ENCODE measurements at places on chromosomes 5 and 9. TPM values are rescaled to one million over a fixed set of nuclear protein-coding genes. Genes with fewer than 3 reads are reported as not detected.

- peaks cover 14% of the 10 kb centered on the region for H3K36me3 ChIP-seq
- no peak overlapping the region for H3K27ac ChIP-seq
- no peak overlapping the region for H3K4me3 ChIP-seq
- no peaks in the 10 kb centered on the region for H3K27me3 ChIP-seq
- H3K4me1 ChIP-seq = no peaks in the 10 kb centered on the region
- no peak for DNase-seq
Measured at GRCh38 chr5:173114536-173114935, 29.8 kb upstream of the BNIP1 start.

FANCC gene
- total RNA-seq = 11.4 TPM

GRCh38 chr5:143002459-143003327 lies 232.5 kb downstream of the ARHGAP26 start:
- H3K27ac ChIP-seq = peak overlapping the region; percentile 4
- H3K4me1 ChIP-seq = no peaks in the 10 kb centered on the region
- DNase-seq = no peak

DMAC1 gene
- 12.9 TPM for total RNA-seq

- DNase-seq = no peak
- no peaks in the 10 kb centered on the region for H3K4me1 ChIP-seq
- no peak overlapping the region for H3K27ac ChIP-seq
- no peaks in the 10 kb centered on the region for H3K27me3 ChIP-seq
Measured at GRCh38 chr5:74206579-74207550, 433.7 kb downstream of the ENC1 start.

GRCh38 chr9:4346131-4346530 lies 46.3 kb upstream of the GLIS3 start:
- no peaks in the 10 kb centered on the region for H3K4me1 ChIP-seq
- no peaks in the 10 kb centered on the region for H3K27me3 ChIP-seq
- DNase-seq = no peak
- H3K27ac ChIP-seq = no peak overlapping the region
- no peak overlapping the region for H3K4me3 ChIP-seq

NIPAL4 gene
- total RNA-seq = 0.29 TPM

DNA sequence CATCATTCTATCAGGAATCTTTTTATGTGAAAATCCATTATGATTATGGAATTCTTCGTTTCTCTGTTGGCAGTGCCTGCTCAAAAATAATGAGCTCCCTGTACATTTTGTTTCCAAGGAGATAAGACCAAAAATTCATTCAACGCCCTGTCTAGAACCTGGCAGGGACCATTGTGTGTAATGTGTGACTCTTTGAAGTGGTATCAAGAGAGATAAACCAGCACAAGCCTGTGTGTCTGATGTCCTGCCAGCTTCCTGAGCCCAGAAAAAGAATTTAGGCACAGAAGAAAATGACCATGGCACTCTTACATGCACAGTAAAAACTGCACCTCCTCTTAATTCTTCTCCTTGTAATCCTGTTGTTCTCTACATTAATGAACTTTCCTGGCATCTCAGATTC lies 177.4 kb downstream of the SAXO1 start:
- no peaks in the 10 kb centered on the region for H3K4me1 ChIP-seq
- H3K36me3 ChIP-seq = no peaks in the 10 kb centered on the region
- DNase-seq = no peak
- no peak overlapping the region for H3K27ac ChIP-seq
- no peaks in the 10 kb centered on the region for H3K27me3 ChIP-seq

GRCh38 chr5:153429761-153430380 lies 60.6 kb upstream of the GRIA1 start:
- no peak overlapping the region for H3K4me3 ChIP-seq
- no peaks in the 10 kb centered on the region for H3K4me1 ChIP-seq
- no peaks in the 10 kb centered on the region for H3K27me3 ChIP-seq
- no peaks in the 10 kb centered on the region for H3K36me3 ChIP-seq

NOXA1 gene
- 13.8 TPM for total RNA-seq

GRCh38 chr9:124427281-124427680 lies 12.0 kb upstream of the PSMB7 start:
- no peaks in the 10 kb centered on the region for H3K36me3 ChIP-seq
- no peak overlapping the region for H3K27ac ChIP-seq
- DNase-seq = no peak
- H3K4me3 ChIP-seq = no peak overlapping the region
- no peaks in the 10 kb centered on the region for H3K27me3 ChIP-seq
- H3K4me1 ChIP-seq = no peaks in the 10 kb centered on the region

SCGB3A2 gene
- total RNA-seq = not detected

GRCh38 chr5:54829102-54829501 lies 156.3 kb downstream of the ESM1 start:
- no peaks in the 10 kb centered on the region for H3K27me3 ChIP-seq
- H3K4me1 ChIP-seq = no peaks in the 10 kb centered on the region
- H3K4me3 ChIP-seq = no peak overlapping the region
- H3K36me3 ChIP-seq = no peaks in the 10 kb centered on the region

DNA sequence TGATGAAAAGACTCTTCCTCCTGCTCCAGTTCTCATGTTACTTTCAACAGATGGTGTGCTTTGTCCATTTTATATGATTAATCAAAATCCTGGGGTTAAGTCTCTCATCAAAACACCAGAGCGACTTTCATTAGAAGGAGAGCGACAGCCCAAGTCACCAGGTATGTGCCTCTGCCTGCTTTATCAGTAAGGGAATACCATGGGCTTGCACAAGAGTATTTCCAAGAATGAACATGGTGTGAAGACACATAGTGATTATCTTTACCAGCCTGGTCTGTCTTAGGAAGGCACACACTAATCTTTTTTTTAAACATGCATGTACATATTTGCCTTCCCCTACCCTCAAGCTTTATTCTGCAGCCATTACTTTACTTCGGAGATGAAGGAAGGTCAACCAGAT lies 15.2 kb downstream of the NUP214 start:
- H3K4me1 ChIP-seq = no peaks in the 10 kb centered on the region
- H3K4me3 ChIP-seq = no peak overlapping the region
- no peak overlapping the region for H3K27ac ChIP-seq

DNA sequence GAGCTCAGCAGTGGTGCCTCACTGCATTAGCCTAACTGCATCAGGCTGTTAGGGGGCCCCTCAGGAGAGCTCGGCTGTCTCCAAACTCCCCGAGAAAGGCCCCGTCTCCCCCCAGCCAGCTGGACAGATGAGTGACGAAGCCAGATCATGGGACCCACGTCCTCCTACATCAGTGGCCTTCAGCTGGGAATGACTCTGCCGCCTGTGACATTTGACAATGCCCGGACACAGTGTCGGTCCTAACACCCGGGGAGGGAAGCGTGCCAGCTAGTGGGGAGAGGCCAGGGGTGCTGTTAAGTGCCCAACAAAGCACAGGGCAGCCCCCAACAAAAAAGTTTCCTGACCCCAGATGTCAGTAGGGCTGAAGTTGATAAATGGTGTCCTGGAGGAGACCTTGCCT lies 375.2 kb upstream of the IRX2 start:
- no peaks in the 10 kb centered on the region for H3K27me3 ChIP-seq
- H3K4me1 ChIP-seq = no peaks in the 10 kb centered on the region

- no peaks in the 10 kb centered on the region for H3K27me3 ChIP-seq
- H3K27ac ChIP-seq = no peak overlapping the region
- no peak overlapping the region for H3K4me3 ChIP-seq
- DNase-seq = no peak
- no peaks in the 10 kb centered on the region for H3K36me3 ChIP-seq
Measured at GRCh38 chr9:115313545-115313944, 195.6 kb upstream of the TNC start.

- no peaks in the 10 kb centered on the region for H3K27me3 ChIP-seq
- no peaks in the 10 kb centered on the region for H3K36me3 ChIP-seq
- H3K4me3 ChIP-seq = peak overlapping the region; percentile 69
- peak; percentile 32 for DNase-seq
- H3K27ac ChIP-seq = peak overlapping the region; percentile 99
Measured at GRCh38 chr5:32312197-32312594, 543 bp downstream of the MTMR12 start.

- H3K27me3 ChIP-seq = no peaks in the 10 kb centered on the region
- no peak overlapping the region for H3K4me3 ChIP-seq
- DNase-seq = no peak
- no peaks in the 10 kb centered on the region for H3K4me1 ChIP-seq
Measured at GRCh38 chr5:139426203-139426885, 13.0 kb downstream of the DNAJC18 start.

- DNase-seq = no peak
- H3K27ac ChIP-seq = no peak overlapping the region
- H3K4me1 ChIP-seq = peaks cover 4% of the 10 kb centered on the region
- no peaks in the 10 kb centered on the region for H3K27me3 ChIP-seq
Measured at GRCh38 chr5:128202320-128202719, 118.8 kb downstream of the SLC12A2 start.

DNA sequence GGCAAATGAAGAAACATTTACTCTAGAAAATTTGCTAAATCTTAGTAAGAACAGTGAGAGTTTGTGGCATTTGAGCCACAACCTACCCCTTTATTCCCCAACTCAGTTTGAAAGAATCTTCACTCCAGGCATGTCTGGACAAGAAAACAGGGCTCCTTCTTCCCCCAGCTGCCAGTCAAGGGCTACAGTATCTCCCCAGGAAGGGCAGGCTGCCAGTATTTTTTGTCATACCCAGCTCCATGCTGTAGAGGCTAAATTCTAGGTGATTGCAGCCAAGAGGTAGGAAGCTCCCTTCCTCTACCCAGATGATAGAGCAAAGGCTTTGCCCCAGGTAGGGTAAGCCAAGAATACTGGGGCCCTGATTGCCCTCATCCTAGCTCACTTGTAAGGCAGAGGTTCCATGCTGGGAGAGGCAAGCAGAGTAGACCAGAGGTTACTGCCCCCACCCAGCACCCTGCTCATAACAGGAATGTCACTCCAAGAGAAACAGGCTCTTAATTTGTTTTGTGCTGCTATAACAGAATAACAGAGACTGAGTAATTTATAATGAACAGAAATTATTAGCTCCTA lies 20.0 kb upstream of the GRPEL2 start:
- H3K4me3 ChIP-seq = no peak overlapping the region
- peaks cover 7% of the 10 kb centered on the region for H3K4me1 ChIP-seq
- H3K27ac ChIP-seq = no peak overlapping the region
- H3K36me3 ChIP-seq = no peaks in the 10 kb centered on the region
- no peak for DNase-seq
- no peaks in the 10 kb centered on the region for H3K27me3 ChIP-seq

- H3K4me3 ChIP-seq = no peak overlapping the region
- H3K36me3 ChIP-seq = no peaks in the 10 kb centered on the region
- H3K27me3 ChIP-seq = no peaks in the 10 kb centered on the region
- H3K27ac ChIP-seq = no peak overlapping the region
- no peaks in the 10 kb centered on the region for H3K4me1 ChIP-seq
Measured at GRCh38 chr5:168822248-168822744, 243.1 kb upstream of the PANK3 start.

AK3 gene
- 84.6 TPM for total RNA-seq

OCLN gene
- 35.7 TPM for total RNA-seq

DNA sequence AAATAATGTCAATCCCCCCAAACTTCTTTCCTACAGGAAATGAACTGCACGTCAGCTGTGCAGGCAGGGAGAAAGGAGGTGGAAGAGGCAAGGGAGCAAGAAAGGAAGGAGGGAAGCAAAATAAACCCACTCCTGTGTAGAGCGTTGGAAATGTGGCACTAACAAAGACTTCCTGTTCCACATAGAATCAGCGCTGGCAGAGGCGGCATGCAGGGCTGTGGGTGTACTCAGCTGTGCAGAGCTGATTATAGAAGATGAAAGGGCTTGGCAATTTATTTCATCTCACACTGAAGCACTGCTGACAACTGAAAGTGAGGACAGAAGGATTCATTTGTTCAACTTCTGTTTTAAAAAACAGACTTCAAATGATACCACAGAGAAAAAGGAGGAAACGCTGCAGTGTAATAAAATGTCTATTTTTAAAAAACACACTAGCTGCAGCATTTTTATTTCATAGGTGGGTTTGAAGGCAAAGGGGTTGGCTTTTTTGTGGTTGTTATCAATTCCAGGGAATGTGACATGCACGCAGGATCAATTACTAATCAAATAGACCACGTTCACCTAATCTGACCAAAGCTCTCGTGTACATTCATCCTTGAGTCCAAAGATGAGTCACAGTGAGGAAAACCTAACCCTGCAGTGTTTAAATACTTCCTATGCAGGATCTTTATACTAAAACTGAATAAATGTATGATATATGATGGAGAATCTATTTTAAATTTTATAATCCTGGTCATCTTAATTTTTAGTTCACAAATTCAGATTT lies 583.5 kb downstream of the ZNF608 start:
- H3K4me1 ChIP-seq = no peaks in the 10 kb centered on the region
- no peaks in the 10 kb centered on the region for H3K36me3 ChIP-seq
- H3K27me3 ChIP-seq = no peaks in the 10 kb centered on the region
- DNase-seq = no peak
- H3K27ac ChIP-seq = no peak overlapping the region

- no peak overlapping the region for H3K4me3 ChIP-seq
- H3K27me3 ChIP-seq = no peaks in the 10 kb centered on the region
- DNase-seq = no peak
- H3K27ac ChIP-seq = no peak overlapping the region
- H3K4me1 ChIP-seq = no peaks in the 10 kb centered on the region
Measured at GRCh38 chr9:32533336-32533735, 7.3 kb upstream of the RIGI start.

DNA sequence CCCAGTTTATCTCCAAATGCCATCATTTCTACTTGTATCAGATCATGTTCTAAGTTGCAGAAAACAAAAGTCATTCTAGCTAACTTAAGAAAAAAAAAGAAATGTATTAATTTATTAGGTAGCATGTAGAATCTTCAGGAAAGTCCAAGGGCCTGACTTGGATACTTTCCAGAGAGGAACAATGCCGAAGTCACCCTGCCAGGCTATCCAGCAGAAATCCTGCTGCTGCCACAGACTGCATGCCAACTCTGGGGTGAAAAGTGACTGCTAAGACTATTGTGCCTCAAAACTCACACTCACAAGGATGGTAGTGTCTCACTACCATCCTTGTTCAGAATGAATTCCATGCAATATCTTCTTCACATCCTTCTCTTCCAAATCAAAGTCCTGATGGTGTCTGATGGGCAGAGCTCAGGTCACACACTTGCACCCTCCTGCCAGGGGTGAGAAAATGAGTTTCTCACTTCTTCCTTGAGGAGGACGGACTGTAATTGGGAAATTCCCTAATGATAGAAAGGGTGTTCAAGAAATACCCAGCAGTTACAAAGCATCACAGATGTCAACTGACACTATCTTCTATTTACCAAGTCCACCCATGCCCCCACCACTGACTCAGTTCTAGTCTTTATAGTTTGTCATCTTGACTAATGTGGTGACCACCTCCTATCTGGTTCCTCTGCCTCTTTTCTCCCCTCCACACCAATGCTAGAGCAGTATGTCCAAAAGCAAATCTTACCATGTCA lies 279.4 kb downstream of the CWC27 start:
- H3K27ac ChIP-seq = no peak overlapping the region
- DNase-seq = no peak
- H3K4me1 ChIP-seq = no peaks in the 10 kb centered on the region
- H3K4me3 ChIP-seq = no peak overlapping the region
- H3K27me3 ChIP-seq = no peaks in the 10 kb centered on the region

GRCh38 chr9:3948826-3949556 lies 350.9 kb downstream of the GLIS3 start:
- no peak overlapping the region for H3K27ac ChIP-seq
- no peak overlapping the region for H3K4me3 ChIP-seq
- no peak for DNase-seq
- H3K4me1 ChIP-seq = no peaks in the 10 kb centered on the region
- H3K27me3 ChIP-seq = no peaks in the 10 kb centered on the region
